ENCODE measurements at places on chromosomes 12 and 14.

DNA sequence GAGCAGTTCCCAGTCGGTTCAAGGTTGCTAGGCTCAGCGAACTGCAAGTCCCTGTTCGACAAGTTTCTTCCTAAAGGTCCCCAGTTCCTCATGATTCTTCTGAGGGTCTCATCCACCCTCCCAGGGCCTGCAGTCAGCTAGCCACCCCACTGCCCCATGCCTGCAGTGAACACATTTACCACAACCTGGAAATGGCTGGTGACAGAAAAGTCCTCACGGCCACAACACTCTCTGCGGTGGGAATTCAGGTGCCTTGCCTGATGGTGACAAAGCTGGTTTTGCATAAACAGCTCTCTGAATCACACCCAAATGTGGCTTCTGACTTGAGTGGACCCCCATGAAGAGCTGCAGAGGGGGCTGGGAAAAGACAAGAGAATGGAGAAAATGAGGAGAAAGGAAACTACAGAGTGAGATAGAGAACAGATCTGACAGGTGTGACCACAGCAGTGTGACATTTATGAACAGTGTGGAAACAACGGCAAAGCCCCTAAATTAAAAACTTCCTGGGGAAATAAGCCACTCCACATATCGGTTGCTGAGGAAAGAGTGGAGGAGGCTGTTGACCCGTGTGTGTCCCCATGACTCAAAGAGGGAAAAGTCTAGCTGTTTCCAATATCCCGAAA, 1.3 kb upstream of the CD27 start:
- no peak for DNase-seq

DNA sequence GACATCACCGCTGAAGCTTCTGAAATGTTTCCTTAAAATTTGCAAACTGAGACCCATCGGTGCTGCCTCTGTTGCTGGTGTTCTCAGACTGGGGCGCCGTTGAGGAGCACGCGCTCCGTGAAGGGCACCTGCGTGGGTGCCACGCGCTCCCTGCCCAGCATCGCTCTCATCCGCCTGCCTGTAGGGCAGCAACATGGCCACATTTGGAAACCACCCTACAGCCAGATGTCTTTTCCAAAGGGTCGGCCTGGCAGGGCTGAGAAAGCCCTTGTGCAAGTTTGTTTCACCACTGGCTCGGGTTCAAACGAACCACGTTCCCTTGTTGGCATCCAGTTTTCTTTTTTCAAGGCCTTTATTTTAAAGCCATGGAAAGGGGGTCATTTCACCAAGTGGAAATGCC, 13.9 kb downstream of the ADGRD1 start:
- no peak for DNase-seq

GRCh38 chr14:69822456-69822855, 25.4 kb upstream of the SLC10A1 start:
- DNase-seq: no peak

DNA sequence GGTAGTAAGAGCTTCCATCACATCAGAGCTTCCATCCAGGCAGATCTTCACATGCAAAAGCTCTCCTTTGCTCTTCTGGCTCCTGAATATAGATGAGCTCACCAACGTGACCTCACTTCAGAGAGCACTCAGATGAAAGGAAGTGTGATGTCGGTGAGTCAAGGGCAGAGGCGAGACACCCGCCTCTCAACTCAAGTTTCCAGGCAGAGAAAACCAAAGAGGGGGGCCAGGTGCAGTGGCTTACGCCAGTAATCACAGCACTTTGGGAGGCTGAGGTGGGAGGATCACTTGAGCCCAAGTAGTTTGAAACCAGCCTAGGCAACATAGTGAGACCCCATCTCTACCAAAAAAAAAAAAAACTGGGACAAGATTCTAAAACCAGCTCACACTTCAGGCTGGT, 126.9 kb downstream of the DUSP6 start:
- DNase-seq: peak; percentile 39

Data from NCI-H1417 (cell line).